ENCODE measurements at places on chromosomes 11 and 22. TPM values are rescaled to one million over a fixed set of nuclear protein-coding genes. Genes with fewer than 3 reads are reported as not detected.

Gene KRTAP5-1
- not detected for total RNA-seq

Gene IGF2
- total RNA-seq = 3.3 TPM

Gene CCDC117
- 23.0 TPM for total RNA-seq

Gene C1QTNF4
- total RNA-seq = not detected

Gene PGA3
- not detected for total RNA-seq

Gene OR8D4
- total RNA-seq = 0.09 TPM

DNA sequence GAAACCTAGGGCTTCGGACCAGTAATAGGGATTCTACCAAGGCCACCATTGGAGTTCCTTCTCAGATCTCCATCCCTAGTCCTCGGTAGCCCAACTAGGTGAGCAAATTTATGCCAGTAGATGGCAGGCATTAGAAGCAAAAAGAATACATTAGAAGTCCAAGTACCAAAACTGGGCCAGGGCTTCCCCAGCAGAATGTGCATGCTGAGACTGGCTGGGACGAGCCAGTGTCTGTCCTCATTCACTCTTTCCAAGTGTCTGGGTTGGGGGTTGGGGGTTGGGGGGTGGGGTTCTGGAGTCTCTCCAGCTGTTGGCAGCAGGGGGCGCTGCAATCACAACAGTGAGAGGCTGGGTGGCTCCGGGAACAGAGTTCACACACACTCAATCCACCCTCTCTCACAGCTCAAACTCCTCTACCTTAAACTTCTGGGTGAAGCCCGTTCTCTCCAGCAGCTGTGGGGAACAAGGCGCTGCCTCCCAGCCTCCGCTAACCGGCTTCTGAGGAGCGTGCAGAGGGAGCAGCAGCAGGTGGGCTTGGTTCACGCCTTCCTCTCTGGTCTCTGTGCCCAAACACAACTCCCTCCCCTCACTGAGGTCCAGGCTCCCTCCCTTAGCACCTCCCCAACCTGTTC, 57.5 kb downstream of the BTG4 start:
- DNase-seq = peak; percentile 65

DNA sequence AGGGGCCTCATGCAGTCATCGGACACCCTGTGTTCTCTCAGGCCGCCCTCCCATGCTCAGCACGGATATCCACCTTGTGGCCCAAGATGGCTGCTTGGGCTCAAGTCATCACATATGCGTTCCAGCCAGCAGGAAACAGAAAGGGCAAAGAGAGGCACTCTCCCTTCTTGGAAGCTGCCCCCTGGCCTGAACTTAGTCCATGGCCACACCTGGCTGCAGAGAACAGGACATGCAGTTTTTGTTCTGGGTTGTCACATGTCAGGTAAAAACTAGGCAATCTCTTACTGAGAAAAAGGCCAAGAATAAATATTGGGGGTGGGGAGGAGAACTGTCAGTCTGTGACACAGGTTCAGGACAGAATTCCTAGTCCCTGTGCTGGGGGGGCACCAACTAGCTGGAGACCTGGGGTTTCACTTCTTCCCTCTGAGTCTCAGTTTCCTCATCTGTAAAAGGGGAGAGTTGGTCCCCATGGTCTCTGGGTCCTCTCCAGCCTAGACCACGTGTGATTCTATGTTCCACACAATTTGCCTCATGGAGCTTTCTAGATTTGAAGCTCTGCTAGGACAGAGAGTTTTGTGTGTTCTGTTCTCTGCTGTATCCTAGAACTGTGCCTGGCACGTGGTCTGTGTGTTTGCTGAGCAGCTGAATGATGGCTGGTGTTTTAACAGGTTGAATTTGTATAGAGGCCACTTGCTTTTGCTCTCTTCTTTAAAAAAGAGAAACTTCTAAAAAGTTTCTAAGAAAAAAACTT, 107.2 kb upstream of the ANO1 start:
- DNase-seq = no peak

- DNase-seq = peak; percentile 51
Measured at GRCh38 chr11:69641681-69642548, 959 bp downstream of the CCND1 start.

DNA sequence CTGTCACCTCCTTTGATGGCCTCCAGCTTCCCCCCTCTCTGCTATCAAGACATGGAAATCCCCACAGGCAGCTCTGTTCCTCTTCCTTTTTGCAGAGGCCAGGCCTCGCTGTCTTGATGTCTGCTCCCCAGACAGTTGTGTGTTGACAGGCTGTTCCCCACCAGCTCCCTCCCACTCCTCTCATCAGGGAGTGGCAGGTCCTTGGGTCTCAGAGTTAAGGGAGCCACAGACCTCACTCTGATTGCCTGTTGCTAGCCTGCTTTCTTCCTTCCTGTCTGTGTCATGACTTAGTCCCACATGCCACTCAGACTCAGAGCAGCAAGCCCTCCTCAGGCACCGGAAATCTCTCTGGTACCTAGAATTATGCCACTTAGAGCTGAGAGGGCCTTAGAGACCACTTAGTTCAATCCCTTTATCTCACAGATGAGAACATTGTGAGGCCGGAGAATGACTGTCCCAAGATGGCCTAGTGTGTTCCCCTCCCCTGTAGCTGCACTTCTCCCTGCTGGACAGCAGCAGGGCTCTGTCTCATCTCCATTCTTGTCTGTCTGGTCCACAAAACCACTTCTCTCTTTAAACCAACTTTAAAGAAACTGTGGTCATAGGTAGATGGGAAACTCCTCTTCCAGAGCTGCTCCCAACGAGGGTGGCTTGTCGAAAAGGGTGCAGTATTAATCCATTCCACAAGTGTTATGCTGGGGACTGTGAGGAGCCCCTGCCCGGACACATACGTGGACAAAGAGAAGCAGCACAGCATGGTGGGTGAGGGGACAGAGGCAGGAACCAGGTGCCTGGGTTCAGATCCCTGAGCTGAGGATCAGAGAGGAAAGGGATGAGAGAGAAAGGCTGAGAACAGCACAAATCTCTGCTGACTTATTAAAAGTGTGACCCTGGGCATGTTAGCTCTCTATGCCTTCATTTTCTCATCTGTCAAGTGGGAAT, 4.2 kb downstream of the AMPD3 start:
- DNase-seq = no peak

DNA sequence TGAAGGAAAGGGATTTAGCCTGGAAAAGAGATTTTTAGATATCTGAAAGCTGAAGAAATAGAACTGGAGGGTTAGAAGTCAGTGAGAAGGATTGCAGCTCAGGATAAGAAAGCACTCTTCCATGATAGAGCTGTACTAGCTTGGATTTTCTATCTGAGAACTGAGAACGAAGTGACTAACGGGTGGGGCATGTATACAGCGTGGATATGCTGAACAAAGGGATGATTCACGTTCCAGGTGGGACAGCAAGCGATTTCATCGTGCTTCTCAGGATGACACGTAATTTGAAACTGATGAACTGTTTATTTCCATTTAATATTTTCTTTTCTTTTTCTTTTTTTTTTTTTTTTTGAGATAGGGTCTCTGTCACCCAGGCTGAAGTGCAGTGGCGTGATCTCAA, 53.0 kb downstream of the GRAMD1B start:
- peak; percentile 45 for DNase-seq
